ENCODE measurements at places on chromosomes 4 and X. TPM values are rescaled to one million over a fixed set of nuclear protein-coding genes. Genes with fewer than 3 reads are reported as not detected.

Gene EDA
- total RNA-seq, result 3.2 TPM

GRCh38 chrX:97672608-97673007, 788.9 kb downstream of the RPA4 start:
- DNase-seq, result no peak

DNA sequence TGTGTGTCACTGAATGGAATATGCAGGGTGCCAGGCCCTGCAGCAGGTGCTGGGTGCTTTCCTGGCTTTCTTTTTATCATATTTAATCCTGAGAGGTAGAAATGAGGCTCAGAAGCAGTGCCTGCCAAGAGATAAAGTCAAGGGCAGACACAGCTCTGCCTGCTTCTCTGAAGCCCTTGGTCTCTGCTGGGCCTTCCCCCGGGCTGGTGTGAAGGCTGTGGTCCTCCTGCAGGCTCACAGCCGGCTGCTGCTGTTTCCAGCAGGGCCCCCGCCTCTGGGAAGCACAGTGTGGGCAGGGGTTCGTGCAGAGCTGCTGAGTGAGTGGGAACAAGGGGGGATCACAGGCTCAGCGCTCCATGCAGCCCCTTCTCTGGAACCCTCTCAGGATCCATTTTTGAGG, 49.6 kb downstream of the TBC1D14 start:
- no peak for DNase-seq

DNA sequence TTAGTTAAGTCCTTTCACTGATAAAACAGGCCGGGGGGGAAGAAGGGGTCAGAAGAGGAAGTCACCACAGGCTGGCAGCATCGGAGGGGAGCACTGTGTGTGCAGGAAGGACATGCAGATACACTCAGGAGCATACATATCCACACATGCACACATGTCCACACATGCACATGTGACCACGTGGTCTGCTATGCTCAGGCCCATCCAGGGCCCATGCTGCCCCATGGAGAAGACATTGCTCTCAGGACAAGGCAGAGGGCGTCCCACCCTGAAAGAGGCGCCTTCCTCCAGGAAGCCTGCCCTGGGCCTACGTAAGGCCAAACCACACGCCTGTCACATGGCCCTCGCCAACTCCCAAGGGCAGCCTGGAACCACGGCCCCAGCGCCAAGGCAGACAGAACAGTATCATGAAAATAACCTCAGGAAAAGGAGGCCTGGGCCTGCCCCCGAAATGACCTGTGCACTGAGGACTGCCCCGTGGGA, 15.8 kb downstream of the WDR1 start:
- DNase-seq, result no peak

DNA sequence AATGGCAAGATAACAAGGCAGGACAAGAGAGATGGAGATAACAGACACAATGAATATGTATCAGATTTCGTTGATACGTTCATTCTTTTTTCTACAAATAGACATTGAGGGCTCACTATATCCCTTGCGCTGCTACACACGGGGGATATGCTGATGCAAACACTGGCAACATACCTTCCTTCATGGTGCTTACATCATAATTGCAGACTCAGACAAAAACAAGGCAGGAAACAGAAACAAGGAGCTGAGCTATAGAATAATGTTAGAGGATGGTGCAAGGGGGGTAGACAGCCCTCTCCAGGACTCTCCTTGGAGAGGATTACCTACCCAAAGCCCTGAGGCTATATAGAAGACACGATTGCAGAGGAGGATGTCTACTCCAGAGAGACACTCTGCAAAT, 1069.5 kb downstream of the DMD start:
- DNase-seq, result no peak

- DNase-seq, result no peak
Observed at GRCh38 chrX:148441387-148441786, 59.0 kb upstream of the AFF2 start.

GRCh38 chr4:153222707-153223426, 18.6 kb downstream of the TRIM2 start:
- no peak for DNase-seq

DNA sequence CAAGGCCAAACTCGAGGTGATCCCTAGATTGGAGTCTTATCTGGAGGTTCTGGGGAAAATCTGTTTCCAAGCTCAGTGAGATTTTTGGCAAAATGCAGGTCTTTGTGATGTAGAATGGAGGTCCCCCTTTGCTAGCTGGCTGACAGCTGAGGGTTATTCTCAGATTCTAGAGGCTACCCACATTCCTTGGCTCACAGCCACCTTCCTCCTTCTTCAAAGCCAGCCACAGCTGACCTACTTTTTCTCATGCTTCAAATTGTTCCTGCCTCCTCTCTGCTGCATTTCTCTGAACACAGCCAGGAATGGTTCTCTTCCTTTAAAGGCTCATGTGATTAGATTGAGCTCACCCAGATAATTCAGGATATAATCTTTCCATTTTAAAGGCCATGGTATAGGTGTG, 86.9 kb downstream of the VCX3A start:
- no peak for DNase-seq

Gene SERTM2
- total RNA-seq, result not detected

Measured in OCI-LY7 (cell line).